Esophagus squamous epithelium (tissue), 5 donors: ENCODE measurements at places on chromosomes 5 and 9.

- no peak for DNase-seq
Observed at GRCh38 chr5:55021410-55021809, 2.6 kb upstream of the GZMK start.

- DNase-seq, result no peak
Observed at GRCh38 chr9:121645853-121646807, 5.3 kb upstream of the DAB2IP start.

DNA sequence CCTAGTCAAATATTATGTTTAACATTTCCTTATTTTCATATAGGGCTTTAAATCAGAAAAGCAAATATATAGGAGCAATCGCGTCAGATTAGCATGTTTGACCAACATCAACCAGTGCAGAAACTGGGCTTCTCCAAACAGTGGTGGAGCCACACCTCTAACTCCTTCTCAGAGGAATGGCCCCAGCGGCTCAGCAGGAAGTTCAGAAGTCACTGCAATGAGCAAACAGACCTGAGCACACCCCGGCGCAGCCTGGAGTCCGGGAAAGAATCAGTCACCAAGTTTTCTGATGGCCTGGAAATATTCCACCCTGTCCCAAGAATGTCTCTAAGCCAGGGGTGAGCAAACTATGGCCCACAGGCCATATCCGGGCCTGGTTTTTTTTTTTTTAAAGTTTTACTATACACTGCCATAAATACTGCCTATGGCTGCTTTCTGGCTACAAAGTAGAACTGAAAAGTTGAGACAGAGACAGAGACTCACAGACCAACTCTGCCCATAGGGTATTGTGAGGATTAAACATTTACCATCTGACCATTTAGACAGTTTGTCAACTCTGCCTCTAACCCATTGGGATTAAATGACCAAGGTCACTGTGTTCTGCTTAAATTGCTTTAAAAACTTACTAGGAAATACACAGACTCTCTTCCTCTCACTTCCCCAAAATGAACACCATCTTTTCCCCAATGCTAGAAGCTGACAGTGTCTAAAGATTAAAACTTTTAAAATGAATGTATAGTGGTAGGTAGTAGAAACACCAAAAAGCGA is 5.4 kb downstream of the GOLM1 start:
- DNase-seq, result no peak

GRCh38 chr9:79215821-79216220 is 355.9 kb upstream of the TLE4 start:
- DNase-seq, result no peak

- DNase-seq, result no peak
Observed at GRCh38 chr5:110441035-110441434, 285.4 kb downstream of the TMEM232 start.

DNA sequence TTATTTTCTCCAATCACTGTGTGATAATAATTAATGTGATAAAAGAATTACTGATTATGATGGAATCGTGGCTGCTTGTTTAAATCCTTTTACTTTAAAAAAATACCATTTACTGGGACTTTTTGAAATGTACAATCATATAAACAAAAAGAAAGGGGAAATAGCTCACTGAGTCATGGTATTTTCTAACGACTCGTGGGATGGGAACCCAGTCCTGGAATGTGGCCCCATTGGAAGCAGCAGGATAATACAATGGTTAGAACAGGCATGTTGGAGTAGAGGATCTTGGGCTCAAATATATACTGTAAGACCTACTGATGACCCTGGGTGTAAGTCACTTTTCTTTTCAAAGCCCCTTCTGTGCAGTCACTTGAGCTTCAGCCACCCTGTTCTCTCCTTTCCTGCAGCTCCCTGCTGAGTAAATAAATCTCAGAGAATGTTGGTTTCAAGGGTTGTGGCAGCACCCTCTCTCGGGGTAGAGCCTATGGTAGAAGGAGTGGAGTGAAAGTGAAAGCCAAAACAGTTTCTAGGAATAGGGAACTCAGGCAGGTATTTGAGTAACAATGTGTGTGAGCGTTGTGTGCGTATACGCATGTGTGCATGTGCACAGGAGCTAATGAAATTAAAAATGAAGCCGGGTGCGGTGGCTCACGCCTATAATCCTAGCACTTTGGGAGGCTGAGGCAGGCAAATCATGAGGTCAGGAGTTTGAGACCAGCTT is 40.8 kb upstream of the LARP1 start:
- no peak for DNase-seq

DNA sequence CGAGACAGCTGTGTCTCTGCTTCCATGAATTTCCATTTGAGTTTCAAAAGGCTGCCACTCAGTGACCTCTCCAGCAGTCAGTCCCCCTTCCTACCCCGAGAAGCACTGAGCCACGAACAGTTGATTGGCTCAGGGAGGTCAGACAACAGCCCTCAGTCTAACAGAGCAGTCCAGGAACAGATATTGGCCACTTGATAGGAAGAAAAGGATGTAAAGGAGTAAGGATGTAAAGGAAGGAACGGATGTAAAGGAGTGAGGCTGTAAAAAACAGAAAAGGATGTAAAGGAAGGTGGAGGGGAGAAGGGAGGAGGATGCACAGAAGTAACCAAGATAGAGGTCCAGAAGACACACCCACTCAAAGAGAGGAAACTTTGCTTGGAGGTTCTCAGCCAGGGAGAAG is 3.2 kb upstream of the NR4A3 start:
- no peak for DNase-seq

DNA sequence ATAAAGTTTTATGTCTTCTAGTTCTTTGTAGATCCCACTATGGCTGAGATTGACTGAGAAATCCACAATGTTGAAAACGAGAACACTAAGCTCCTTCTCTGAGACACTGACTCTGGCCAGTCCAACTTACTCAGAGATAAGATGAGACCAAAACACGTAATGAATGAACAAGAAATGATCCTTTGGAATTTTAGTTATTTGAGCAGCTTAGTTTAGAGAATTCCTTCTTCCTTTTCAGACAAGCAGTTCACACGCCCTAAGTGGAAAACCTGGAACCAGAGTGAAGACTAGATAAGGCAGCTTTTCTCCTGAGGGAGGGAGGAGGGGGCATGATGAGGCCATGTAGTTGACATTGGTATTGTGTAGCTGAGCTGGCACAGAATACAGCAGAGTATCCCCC is 139.6 kb downstream of the GABRB2 start:
- DNase-seq, result no peak
